Skeletal muscle cell (primary cell): ENCODE measurements at places on chromosomes 12 and 14.
A peak's percentile ranks its signal among the peaks of the same experiment; 100 is the strongest.

- no peak for DNase-seq
Measured at GRCh38 chr12:78712834-78713481, 151.6 kb upstream of the SYT1 start.

- DNase-seq: no peak
Measured at GRCh38 chr12:104152685-104153241, 14.8 kb upstream of the NFYB start.

DNA sequence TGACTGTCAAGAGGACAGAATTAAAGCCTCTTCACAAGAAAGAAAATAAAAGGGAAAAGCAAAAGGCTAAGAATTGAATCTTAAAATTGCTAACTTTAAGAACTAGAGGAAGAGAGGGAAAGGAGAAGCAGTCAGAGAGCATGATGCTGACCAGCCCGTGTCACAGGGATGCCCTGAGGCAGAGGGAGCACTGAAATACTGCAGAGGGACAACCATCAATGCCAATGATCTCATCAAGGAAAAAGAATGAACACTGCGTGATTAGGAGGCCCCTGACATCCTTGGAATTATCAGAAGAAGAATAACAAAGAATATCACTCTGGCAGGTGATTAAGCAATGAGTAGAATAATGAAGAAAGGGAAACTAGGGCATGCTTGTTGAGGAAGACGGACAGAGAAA is 252.2 kb upstream of the GRIP1 start:
- DNase-seq: no peak

GRCh38 chr14:32938719-32939253 is at the start of gene NPAS3:
NPAS3 (plus strand) TSS chr14:32938879.
- no peak for DNase-seq

- DNase-seq: no peak
Measured at GRCh38 chr12:32970465-32971110, 74.0 kb upstream of the PKP2 start.

GRCh38 chr12:107322063-107322462 is 228.7 kb upstream of the CRY1 start:
- no peak for DNase-seq

GRCh38 chr12:76713130-76713529 is 50.8 kb upstream of the ZDHHC17 start:
- no peak for DNase-seq

- no peak for DNase-seq
Measured at GRCh38 chr14:55578511-55578910, 1.5 kb upstream of the KTN1 start.

DNA sequence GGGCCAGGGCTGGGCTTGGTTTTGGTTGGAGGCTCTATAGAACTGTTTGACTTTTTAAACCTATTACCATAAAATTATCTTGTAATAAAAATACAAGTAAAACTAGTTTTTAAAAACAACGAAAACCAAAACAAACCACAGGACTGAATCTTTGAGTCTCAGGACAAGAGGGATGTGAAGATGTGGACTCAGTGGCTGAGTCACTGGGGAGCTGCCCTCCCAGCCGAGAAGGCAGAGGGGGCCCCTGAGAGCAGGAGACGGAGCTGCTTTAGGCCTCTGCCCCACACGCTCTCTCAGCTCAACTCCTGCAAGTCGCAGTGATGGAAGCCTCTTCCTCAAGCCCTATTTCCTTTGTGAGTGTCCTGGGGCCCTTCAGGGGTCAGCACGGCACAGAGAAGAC is 59.0 kb downstream of the CDC42BPB start:
- DNase-seq: no peak

GRCh38 chr14:50088117-50088515 is 28.3 kb downstream of the VCPKMT start:
- DNase-seq: no peak

DNA sequence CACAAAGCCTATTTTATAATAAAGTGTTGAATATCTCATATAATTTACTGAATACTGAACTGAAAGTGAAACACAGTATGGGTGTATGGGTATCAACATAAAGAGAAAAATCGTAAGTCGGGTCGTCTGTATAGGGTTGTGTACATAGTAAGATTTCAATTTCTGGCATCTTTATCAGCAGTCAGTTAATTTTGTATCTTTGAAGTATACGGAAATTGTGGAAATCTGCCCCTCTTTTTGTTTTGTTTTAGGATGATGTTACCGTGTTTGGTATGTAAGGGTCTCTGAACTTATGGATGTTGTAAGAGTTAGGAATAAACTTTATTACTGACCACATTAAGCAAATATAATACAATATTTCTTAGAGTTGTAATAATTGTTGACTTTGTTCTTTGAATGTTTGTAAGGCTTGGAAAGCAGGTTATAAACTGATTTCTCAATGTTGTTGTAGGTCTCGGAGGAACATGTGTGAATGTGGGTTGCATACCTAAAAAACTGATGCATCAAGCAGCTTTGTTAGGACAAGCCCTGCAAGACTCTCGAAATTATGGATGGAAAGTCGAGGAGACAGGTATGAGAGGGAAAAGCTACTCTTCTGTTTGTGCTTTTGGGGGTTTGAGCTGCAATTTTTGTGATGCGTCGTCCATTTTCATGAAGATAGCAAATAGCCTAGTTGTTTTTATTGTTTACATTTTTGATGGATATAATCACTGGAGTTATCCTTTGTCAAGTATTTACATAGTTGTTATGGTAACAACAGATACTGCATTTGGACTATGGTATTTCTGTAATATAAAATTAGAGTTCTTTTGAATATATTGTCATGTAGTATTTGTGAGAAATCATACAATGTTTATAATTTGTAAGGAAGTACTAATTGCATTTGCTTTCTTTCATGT is 12.0 kb downstream of the EID3 start:
- DNase-seq: no peak

DNA sequence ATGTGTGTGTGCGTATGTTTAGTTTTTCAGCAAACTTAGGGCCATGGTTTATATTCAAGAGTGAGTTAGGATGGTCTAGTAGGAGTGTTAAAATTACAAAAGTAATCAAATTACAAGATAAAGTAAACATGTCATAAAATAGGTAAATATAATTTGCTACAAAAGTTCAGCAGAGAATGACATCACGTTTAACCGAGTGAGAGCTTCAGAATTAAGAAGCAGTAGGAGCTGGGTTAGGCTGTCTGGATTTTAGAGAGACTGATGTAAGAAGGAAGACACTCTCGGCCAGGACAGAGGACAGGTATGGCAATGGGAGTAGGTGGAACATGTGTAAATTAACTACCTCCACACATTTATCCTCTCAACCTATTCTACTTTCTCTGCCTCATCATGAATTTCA is 11.6 kb upstream of the MGST1 start:
- DNase-seq: no peak

GRCh38 chr14:59313144-59313651 is 124.7 kb downstream of the DAAM1 start:
- no peak for DNase-seq

DNA sequence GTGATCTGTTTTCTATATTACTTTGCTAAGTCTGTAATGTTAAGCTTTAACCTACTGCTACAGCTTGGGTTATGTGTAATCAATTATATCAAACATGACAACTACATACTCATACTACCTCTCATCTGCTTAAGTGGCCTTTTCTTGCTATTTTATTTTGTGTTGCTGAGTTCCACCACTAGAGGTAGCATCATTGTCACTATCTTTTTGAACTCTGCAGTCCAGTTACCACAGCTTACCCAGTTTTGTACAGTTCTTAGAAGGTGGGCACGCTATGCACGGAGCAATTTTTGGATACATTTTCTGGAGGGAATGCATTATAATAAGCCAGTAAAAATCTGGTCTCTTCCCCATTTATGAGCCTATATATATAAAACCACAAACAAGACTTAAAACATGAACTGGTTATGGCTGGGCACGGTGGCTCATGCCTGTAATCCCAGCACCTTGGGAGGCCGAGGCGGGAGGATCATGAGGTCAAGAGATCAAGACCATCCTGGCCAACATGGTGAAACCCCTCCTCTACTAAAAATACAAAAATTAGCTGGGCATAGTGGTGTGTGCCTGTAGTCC is 48.5 kb downstream of the SAV1 start:
- no peak for DNase-seq

- no peak for DNase-seq
Measured at GRCh38 chr12:52551216-52551865, 1.6 kb downstream of the KRT71 start.

DNA sequence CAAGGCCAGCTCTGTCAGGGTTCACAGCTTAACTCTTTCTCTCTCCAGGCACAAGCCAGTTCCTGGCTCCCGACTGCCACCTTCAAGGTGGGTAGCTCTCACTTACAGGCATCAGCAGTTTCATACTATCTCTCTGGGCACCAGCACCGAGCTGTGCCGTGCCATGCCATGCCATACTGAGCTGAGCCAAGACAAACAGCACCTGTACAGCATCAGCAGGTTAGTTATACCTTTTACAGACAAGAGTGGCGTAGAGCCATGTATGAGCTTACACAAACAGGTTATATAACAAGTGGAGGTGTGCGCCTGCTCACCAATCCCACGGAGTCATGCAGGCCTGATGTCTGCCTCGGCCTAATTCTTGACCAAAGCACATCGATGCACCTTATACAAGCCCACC is 1098.7 kb downstream of the AACS start:
- no peak for DNase-seq

DNA sequence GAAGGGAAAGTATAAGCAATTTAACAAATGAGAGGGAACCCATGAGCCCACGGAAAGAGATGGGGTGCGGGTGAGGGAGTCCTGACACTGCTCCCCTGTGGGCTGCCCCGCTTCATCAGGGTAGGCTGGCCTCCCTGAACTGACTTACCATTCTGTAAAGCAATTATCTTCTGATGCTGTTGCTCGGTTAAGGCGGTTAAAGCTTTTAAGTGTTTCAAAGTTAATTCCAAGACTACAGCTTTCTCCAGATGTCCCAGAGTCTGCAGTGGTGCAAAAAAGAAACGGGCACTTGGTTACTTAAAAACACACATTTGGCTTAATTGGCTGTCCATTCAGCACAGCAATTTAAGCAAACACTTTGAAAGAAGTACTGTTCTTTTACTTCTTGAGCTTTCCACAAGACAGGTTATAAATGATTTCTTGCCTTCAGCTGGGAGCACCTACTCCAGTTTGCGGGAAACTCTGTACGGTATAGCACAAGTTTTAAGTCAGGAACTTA is 1.3 kb downstream of the BHLHE41 start:
- DNase-seq: no peak

DNA sequence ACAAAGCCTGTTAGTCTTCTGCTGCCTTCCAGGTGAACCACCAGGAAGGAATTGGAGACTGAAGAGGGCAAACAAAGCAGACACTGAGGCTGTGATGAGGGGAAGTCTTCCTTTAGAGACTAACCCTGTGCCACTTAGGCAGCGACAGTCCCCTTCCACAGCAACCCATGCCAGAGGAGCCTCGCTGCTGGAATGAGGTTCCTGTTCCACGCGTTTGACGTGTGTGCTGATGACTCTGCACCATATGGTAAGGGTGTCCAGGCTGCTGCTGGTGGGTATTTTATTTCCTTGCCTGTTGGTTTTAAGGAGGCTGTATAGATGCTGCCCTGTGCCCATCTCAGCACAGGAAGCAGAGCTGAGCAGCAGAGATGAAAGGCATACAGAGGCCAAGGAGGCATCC is 361.9 kb upstream of the FKBP4 start:
- DNase-seq: no peak

DNA sequence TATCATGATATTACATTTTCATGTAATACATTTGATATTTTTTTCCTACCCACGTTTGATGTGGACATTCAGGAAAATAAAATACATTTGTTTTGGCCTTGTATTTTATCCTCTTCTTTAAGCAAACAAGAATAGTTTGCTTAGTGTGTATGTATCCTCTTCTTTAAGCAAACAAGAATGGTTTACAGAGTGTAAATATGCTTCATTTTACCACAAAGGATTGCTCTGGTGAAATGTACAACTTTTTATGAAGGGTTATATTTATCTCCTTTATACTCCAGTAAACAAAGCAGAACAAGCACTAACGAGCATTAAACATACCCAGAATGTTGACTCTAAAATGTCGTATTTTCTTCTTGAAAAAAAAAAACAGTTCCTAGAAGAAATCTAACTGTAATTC is 244.7 kb downstream of the KCNH5 start:
- DNase-seq: no peak

- peak; percentile 37 for DNase-seq
Measured at GRCh38 chr12:67592228-67593011, 56.1 kb upstream of the DYRK2 start.

GRCh38 chr14:22824711-22825359 is 4.9 kb upstream of the MRPL52 start:
- peak; percentile 88 for DNase-seq

GRCh38 chr12:125254856-125255255 is 189.6 kb downstream of the AACS start:
- DNase-seq: no peak

DNA sequence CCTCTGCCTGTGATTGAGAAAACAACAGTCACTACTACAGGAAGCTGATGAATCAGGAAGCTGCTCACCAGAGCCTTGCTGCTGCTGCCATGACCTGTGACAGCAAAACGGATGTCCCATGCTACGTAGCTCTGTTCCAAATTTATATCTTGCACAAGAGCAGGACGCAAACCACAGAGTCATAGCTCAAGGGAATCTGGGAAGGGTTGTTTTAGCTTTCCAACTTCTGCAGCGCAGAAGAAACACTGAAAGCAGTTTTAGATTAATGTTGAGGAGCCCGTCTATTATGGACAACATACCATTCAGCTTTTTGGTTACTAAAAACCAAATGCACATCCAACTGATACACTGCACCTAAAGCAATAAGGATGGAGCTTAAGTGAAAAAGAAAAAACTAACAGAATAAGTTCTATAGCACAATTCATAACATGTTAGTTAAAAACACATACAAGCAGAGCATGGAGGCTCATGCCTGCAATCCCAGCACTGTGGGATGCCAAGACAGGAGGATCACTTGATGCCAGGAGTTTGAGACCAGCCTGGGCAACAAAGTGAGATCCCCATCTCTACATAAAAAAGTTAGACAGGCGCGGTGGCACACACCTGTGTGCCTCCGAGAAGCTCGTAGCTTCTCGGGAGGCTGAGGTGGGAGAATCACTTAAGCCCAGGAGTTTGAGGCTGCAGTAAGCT is 1.7 kb upstream of the ANKRD33 start:
- peak; percentile 97 for DNase-seq

DNA sequence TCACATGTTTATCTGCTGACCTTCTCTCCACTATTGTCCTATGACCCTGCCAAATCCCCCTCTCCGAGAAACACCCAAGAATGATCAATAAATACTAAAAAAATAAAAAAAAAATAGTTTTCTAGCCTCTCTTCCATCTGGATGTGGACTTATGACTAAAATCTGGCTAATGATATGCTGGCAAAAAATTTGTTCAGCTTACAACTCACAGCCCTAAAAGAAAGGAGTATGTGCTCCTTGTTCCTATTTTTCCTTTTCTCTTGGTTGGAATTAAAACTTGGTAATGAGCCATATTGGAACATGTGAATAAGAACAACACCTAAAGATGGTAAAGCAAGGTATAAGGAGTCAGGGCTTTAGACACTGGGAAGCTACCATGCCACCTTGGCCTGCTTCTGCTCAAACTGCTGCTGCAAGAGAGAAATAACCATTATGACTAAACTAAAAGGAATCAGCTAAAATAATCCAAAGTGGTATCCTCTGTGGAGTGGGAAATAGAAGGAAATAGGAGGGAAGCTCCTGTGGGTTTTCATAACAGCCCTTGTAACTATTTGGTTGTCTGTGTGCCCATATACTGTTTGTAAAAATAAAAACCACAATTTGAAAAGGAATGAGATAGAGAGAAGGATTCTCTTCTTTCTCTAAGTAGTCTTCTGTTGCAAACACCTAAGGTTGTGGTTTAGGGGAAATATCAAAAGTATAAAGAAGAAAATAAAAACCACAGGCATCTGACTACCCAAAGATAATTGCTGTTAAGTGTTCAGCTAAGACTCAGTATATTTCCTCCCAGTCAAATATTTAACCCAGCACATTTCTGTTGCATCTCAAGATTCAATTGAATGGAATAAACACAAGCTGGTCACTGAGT is 53.8 kb downstream of the SDR9C7 start:
- no peak for DNase-seq
